ENCODE measurements at places on chromosomes 6 and 20. TPM values are rescaled to one million over a fixed set of nuclear protein-coding genes. Genes with fewer than 3 reads are reported as not detected.

DNA sequence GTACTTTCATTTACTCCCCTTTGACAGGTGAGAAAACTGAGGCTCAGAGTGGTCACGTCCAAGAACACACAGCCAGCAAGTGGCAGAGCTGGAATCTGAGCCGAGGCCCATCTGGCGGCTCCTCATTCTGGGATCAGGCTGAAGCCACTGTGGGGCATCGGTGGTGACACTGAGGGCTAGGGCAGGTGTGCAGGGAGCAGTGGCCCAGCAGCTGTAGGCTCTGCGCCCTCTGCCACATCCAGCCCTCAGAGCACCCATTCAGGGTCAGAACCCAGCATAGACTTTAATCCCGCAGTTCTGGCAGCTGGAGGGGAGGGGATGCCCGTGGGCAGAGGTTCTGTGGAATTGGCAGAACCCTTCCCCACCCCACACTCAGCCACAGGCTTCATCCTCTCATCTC is 210.3 kb downstream of the PREX1 start:
- H3K27me3 ChIP-seq, result no peaks in the 10 kb centered on the region
- no peak overlapping the region for H3K4me3 ChIP-seq
- DNase-seq, result no peak
- no peaks in the 10 kb centered on the region for H3K36me3 ChIP-seq

GRCh38 chr20:22684072-22684762 is 99.8 kb upstream of the FOXA2 start:
- DNase-seq, result no peak
- H3K27ac ChIP-seq, result no peak overlapping the region
- H3K27me3 ChIP-seq, result no peaks in the 10 kb centered on the region
- no peaks in the 10 kb centered on the region for H3K36me3 ChIP-seq
- H3K4me3 ChIP-seq, result no peak overlapping the region

DNA sequence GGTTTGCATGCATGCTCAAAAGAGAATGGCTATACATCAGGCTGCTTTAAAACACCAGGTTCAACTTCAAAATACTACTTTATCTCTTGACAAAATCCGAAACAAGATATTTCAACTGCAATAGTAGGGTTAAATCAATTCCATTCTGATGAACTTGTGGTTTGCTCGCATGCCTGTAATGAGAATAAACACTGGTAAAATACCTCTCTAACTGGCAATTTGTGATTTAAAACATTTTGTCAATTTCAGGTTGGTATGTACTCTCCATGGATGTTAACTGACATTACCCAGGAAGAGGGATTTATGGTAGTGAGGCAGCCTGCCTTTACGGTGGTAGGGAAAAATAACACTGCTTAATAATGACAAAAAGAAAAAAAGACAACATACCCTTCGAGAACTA is 74.4 kb downstream of the MBOAT1 start:
- H3K27ac ChIP-seq, result no peak overlapping the region
- no peaks in the 10 kb centered on the region for H3K36me3 ChIP-seq
- no peak overlapping the region for H3K4me3 ChIP-seq
- no peaks in the 10 kb centered on the region for H3K27me3 ChIP-seq
- DNase-seq, result no peak

GRCh38 chr6:37168811-37169495 is 999 bp upstream of the PIM1 start:
- H3K4me1 ChIP-seq, result peaks cover 12% of the 10 kb centered on the region
- H3K27ac ChIP-seq, result peak overlapping the region; percentile 96
- H3K4me3 ChIP-seq, result peak overlapping the region; percentile 86
- no peak for DNase-seq

DNA sequence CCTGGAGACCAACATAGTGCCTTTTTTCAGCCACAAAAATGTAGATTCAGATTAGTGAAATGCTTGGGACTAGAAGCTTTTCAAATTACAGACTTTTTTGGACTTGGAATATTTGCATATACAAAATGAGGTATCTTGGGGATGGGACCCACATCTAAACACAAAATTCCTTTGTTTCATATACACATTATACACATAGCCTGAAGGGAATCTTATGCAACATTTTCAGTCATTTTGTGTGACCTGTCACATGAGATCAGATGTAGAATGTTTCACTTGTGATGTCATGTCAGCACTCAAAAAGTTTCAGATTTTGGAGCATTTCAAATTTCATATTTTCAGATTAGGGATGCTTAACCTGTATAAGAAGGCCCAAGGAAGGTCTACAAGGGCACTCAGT is 44.5 kb upstream of the ALDH8A1 start:
- DNase-seq, result no peak
- H3K27ac ChIP-seq, result no peak overlapping the region
- H3K4me1 ChIP-seq, result no peaks in the 10 kb centered on the region
- H3K4me3 ChIP-seq, result no peak overlapping the region

- H3K4me3 ChIP-seq, result peak overlapping the region; percentile 96
- H3K4me1 ChIP-seq, result peaks cover 29% of the 10 kb centered on the region
- H3K27ac ChIP-seq, result no peak overlapping the region
- no peaks in the 10 kb centered on the region for H3K27me3 ChIP-seq
- DNase-seq, result no peak
Measured at GRCh38 chr6:157382821-157383220, 1.8 kb downstream of the ZDHHC14 start.

The DAAM2 gene
- total RNA-seq, result 55.9 TPM

The FYN gene
- 17.5 TPM for total RNA-seq

The TRAPPC3L gene
- not detected for total RNA-seq

The RIPOR3 gene
- 1.3 TPM for total RNA-seq
